ENCODE measurements at places on chromosomes 2 and 18.

DNA sequence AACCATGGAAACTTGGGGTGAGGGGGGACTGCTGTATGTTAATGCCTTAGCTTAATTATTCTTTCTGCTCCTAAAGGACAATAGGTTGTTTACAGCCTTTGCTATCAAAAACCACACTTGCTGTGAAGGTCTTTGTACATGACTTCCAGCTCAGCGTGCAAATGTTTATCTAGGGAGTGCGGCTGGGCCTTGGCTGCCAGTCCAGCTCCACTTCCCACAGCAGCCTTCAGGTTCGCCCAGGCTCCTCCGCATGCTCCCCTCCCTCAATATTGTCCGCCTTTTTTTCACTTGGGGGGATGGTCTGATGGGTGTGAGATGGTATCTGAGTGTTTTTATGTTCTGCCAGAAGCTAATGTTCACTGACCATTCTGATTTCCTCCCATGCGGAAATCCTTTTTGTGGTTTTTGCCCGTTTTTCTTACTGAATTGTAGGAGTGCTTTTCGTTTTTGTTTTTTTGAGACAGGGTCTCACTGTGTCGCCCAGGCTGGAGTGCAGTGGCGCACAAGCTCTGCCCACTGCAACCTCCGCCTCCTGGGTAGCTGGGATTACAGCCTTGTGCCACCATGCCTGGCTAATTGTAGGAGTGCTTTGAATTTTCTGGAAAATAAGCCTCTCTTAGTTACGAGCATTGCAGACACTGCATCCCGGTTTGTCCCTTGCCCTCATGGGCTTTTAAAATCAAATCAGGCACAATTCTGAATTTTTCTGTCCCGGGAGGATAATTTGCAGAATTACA lies 28.8 kb downstream of the SH3BP4 start:
- DNase-seq = no peak

DNA sequence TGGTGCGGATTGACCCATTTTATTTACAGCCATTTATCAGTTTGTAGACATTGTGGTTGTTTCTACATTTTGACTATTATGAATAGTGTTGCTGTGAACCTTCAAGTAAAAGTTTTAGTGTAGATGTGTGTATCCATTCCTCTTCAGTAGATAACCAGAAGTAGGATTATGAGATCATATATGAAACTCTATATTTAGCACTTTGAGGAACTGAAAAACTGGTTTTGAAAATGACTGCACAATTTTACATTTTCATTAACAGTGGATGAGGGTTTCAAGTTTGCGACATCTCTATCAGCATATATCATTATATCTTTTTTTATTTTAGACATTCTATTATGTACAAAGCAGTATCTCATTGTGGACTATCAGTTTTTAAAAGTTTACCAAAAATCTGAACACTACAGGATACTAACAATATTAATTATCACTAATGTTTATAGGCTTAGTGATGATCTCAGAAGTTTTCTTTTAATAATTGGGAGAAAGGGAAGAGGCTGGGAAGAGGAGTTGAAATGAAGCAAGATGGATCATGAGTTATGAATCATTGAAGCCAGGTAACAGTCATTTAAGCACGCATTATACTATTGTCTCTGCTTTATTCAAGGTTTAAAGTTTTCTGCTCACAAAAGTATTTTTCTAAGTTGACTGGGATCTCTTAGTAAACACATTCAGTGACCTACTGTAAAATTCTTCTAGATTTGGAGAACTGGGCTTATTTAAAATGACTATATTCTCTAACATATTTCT lies 329.0 kb upstream of the LRATD1 start:
- no peak for DNase-seq

DNA sequence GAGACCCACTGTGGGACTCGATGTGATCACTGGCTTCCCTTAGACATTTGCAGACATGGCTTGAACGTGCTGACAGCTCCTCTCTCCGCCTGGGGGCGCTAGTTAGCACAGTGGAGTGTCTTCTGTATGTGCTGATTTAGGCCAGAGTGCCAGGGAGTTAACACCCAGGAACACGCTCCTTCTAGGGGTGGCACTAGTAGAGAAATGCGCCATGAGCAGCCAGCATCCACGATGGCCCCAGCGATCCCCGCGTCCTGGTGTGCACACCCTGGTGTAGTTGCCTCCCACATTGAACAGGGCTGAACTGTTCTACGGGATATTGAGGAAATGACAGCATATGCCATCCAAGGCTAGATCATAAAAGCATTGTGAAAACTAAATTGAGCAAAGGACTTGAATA lies 11.4 kb upstream of the NMUR1 start:
- DNase-seq = no peak

DNA sequence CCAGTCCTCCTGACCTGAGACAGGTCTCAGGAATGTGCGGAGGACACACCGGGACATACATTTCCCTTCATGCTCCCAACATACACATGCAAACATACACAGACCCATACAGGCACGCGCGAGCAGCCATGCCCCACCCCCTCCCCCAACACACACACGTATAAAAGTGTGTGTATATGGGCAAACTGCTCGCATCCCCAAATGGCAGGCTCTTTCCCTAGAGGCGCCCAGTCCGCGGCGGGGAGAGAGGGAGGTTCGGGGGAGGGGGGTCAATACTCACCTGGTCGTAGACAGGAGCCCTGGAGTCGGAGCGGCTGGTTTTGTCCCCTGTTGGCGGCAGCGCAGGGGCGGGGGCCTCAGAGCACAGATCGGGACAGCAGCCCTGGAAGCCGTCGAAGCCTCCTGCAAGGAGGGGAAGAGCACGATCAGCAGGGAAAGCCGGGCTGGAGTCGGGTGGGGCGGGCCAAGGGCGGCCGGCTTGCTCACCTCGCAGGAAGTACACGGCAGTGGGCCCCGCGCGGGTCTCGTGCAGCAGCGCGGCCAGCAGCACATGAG lies 682 bp downstream of the DUSP2 start:
- DNase-seq = peak; percentile 35

- no peak for DNase-seq
These were observed 152.2 kb downstream of the SMAD7 start for GRCh38 chr18:48798334-48799245.

DNA sequence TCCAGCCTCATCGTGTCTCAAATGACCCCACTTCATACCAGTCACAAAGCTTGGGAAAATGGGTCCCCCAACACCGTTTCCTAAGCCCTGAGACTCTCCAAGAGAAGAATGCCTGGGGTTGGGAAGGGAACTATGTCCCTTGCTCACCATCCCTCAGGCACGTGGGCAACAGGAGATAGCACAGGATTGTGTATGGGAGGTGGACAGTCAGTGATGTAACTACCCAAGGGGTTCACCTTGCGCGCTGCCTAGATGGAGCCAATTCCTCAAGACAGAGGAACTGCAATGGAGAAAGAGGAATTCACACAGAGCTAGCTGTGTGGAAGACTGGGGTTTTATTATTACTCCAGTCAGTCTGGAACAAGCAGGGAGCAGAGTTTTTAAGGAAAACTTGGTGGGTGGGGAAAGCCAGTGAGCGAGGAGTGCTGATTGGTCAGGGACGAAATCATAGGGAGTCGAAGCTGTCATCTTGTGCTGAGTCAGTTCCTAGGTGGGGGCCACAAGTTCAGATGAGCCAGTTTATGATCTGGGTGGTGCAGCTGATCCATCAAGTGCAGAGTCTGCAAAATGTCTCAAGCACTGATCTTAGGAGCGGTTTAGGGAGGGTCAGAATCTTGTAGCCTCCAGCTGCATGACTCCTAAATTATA lies 13.8 kb upstream of the CXCR1 start:
- DNase-seq = no peak

DNA sequence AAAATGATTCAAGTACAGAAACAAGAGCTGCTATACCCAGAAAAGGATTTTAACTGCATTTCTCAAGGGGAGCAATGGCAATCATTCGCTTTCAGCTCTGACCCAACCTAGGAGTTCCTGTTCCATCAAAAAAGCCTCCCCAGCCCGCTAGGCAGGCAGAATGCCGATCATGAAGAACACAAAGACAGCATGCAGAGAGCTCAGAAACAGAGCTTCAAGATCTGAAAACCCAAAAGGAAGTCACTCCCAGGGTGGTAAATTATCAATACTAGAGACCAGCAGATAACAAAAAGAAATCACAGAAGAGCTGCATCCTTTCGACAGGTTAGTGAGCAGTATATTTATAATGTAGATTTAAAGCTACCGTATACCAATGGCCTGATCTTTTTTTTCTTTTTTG lies 84.8 kb upstream of the CRIM1 start:
- DNase-seq = no peak

DNA sequence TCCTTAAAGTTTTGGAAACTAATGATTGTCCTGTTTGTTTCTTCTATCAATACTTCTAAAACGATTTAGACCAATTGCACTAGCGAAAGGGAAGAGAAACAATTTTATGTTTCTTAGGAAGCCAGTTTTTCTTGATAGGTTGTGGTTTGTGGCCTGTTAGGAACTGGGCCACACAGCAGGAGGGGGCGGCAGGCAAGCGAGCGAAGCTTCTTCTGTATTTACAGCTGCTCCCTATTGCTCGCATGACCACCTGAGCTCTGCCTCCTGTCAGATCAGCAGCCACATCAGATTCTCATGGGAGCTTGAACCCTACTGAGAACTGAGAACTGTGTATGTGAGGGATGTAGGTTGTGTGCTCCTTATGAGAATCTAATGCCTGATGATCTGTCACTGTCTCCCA lies 201.5 kb upstream of the PXDN start:
- no peak for DNase-seq

GRCh38 chr2:240249423-240250149 lies 109.1 kb upstream of the OTOS start:
- no peak for DNase-seq

DNA sequence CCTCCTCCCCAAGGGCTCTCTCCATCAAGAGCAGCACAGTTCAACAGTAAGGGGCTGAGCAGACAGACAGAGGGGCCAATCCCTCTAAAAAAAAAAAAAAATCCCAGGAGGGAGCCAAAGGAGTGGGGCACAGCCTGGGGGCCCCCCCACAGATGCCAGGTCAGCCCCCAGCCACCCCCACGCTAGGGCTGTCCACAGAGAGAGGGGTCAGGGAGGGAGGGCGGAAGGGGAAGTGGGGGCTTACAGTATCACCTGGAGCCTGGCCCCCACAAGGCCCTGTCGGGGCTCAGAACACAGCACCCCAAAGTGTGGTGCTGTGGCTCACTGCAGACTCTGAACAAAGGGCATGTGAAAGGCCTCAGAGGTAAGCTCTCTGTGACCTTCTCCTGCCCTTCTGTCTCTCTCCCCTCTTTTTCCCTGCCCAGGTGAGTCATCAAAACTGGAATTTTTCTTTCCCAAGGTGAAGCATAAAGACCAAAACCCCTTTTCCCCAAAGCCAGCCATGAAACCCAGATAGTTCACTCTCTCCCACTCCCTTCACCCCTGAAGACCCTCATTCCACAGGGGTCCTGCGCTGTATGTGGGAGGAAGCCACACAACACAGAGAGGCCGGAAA lies 13.9 kb downstream of the BIN1 start:
- no peak for DNase-seq

DNA sequence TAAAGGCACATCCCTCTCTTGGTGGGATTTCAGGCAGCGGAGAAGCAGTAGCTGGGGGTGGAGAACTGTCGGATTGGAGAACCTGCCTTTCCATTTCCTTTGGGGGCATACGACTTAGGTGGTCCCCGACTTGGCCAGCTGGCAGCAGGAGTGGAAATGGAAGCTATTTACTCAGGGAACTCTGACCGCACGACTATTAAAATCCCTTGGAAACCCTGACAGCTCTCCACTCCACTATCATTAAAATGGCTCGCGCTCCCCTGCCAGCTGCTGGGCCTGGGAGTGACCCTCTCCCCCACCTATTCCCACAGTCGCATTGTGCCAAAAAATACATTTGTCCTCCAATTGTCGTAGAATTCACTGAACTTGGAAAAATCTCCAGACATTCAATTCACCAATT lies 77.7 kb upstream of the APCDD1 start:
- DNase-seq = no peak
